ENCODE measurements at places on chromosomes 5 and 9.

- DNase-seq, result no peak
These were observed at the start of gene TGFBI for GRCh38 chr5:136028782-136029742. Gene TGFBI (plus strand): TSS chr5:136028988. CDS start chr5:136029056, 68 bp downstream.

GRCh38 chr5:159864885-159865691 lies 51.2 kb upstream of the ADRA1B start:
- no peak for DNase-seq

DNA sequence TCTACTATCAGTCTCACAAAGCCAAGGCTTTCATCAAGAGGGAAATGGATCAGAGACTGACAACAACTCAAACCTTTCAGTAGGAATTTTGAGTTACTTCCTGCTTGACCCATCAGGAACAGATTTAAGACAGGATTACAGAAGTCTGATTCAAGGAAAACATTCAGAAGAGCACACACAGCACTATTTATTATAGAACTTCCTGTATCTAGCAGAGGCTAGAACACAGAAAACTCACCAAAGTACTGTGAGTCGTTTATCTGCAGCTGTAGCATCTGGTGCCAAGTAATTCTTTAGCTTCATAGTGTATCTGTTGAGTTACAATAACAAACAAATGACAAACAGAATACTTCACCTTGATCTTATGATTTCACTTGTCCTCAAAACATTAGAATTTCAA lies 13.8 kb downstream of the LEAP2 start:
- no peak for DNase-seq

DNA sequence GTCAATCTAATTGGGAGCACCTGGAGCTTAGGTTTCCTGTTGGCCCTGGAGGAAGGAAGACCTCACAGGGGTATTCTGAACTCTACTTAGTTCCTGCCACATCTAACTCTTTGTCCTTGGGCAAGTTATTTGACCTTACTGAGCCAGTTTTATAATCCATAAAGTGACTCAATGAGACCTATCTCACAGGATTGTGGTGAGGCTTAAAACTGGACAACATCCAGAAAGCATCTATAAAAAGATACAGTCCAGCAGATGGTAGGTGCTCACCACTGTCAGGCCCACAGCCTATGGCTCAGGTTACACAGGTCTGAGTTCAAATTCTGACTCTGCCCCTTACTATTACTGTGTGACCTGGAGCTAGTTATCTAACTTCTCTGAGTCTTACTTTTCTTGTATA lies 23.3 kb downstream of the KCNV2 start:
- DNase-seq, result no peak

GRCh38 chr5:2763533-2763794 lies 12.0 kb upstream of the IRX2 start:
- DNase-seq, result no peak

GRCh38 chr5:89435347-89435746 lies 552.4 kb upstream of the MEF2C start:
- no peak for DNase-seq

- DNase-seq, result no peak
These were observed 4.4 kb upstream of the ZDHHC11 start for GRCh38 chr5:854966-855743.

GRCh38 chr9:21522348-21522747 lies 40.2 kb upstream of the IFNE start:
- no peak for DNase-seq

- no peak for DNase-seq
These were observed 268.0 kb upstream of the MVB12B start for GRCh38 chr9:126058591-126058990.

DNA sequence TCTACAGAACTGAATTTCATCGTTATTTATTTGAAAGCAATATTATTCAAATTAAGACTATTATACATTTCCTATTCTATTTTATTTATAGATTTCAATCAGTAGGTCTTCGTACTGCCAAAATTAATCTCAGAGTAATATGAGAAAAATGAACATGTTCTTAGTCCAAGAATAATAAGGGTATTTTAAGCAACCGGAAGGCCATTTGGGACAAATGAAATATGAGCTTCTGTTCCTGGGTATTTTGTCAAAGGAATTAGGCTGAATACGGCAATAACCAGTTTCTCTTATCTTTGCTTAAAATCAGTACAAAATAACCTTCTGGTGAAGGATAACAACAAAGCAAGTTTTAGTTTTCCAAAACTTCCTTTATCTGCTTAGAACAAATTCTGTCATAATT lies 410.3 kb upstream of the PRR16 start:
- no peak for DNase-seq

DNA sequence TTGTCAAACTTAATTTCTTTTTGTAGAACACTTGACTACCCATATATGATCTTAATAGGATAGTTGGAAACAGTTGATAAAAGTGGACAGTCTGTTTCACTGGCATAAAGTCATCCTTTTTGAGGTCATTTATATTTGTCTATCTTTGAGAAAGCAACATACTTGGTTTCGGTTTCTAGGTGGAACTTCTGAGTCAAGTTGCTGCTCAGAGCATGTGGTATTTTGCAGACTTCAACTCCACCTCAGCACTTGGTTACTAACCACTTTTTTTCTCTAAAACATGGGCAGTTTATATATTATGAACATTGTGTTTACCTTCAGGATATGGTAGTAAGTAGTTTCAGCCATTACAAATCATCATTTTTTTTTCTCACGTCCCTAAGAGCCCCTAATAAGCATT lies 1749.0 kb upstream of the C9orf72 start:
- DNase-seq, result no peak

- DNase-seq, result peak; percentile 60
These were observed 2.0 kb upstream of the MAT2B start for GRCh38 chr5:163503106-163504078.

DNA sequence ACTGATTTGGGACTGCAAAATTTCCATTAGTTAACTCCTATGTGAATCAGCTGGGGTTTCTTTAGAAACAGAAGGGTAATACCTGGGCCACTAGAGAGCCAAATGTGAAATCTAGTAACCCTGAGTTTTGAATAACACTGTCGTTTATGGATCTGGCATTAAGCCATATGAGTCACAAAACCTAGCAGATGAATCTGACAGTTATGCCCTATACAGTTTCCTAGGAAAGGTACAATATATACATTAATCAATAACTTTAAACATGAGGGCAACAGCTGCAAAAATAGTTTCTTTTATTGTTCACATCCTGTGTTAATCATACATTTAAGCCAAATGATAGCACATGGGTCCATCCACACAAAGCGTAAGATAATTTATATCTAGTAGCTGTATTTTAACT lies 56.9 kb downstream of the PAM start:
- no peak for DNase-seq

DNA sequence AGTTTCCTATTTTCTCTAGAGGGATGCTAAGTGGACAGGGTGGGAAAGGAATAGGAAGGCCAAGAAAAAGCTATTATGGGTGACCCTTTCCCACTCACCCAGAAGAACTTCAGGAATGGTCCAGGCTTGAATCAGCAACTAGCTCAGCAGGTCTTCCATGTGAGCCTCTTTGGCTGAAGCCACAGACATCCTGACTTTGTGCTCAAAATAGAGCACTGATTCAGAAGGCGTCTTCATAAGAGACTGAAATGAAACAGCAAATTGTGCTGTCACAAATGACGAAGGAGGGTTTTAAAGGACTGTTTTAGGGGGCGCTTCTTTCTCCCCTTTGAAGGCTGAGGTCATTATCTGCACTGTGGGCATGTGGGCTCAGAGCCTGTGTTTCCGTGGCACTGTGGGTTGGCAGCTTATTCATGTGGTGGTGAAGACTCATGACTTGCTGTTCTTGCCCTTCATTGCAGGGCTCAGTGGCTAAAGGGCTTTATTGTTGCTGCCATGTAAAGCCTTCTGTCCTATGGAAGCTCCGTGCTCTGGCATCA lies 65.8 kb upstream of the NFIL3 start:
- DNase-seq, result no peak

GRCh38 chr5:55633574-55634208 lies 78.4 kb downstream of the SLC38A9 start:
- DNase-seq, result no peak

DNA sequence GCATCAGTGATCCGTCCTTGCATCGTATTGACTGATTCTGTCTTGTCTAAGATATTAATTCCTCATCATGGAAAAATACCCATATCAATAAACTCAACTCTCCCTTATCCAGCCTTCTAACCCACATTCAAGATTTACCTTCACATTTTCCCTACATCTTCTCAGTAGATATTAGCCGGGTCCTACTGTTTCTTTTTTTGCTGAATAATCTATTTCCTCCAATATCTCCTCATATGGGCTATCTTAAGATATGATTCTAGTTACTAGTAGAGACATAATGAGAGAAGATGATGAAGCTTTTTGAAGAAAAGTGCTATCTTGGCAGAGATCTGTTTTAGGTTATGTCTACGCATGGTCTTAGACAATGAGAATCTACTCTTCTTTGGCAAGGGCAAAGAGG lies 785.8 kb downstream of the BRINP1 start:
- DNase-seq, result no peak

- DNase-seq, result no peak
These were observed 18.8 kb upstream of the SLC6A3 start for GRCh38 chr5:1464096-1464446.

DNA sequence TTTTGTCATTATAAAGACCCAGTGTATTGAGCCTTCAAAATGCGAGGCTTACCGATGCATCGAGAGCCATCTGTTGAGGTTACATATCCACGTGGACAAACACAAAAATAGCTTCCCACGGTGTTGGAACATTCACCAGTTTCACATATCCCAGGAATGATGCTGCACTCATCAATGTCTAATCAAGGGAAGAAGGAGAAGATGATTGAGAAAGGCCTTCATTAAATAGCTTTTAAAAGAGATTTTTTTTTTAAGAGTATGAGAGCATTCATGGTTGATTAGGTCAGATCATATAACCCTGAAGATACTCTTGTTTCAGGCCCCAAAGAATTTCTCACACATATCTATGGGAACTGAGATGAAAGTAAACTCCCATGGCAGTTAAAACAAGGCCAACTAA lies 129.4 kb downstream of the FBN2 start:
- DNase-seq, result no peak

- no peak for DNase-seq
These were observed 52.3 kb upstream of the CNTLN start for GRCh38 chr9:17082343-17083064.

GRCh38 chr5:128426090-128426534 lies 111.9 kb downstream of the FBN2 start:
- no peak for DNase-seq

GRCh38 chr9:110255463-110256379 lies 586 bp downstream of the TXN start:
- peak; percentile 25 for DNase-seq

DNA sequence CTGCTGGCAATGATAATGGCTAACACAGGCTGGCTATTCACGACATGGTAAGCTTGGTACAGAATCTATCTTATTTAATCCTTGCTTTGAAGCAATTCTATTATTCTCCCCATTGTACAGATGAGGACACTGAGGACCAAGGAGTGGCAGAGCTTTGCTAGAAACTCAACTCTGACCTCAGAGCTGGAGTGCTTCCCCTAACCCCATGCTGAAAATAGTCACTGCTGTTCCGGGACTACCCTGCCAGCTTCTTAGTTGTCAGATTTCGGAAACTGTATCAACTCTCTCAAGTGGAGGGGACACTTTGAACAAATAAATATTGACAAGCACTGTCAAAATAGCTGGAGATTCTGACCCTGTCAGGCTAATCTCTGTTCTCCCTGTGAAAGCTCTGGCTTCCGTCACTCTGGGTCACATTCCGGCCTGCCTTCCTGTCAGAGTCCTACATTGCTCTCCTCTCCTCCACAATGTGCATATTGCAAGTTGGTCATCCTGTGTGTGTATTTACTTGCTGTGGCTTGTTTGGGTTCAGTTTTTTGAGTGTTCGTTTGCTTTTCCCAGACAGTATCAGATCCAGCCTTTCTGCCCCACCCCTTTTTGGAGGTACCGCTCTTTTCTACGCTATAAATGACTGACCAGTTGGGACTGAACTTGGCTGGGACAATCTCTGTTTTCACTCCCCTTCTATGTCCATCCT lies 134.3 kb upstream of the MAP1B start:
- DNase-seq, result no peak

GRCh38 chr5:132003982-132004381 lies 7.5 kb downstream of the ACSL6 start:
- no peak for DNase-seq

GRCh38 chr5:131423056-131423455 lies 159.2 kb downstream of the CDC42SE2 start:
- DNase-seq, result no peak

- no peak for DNase-seq
These were observed 64.1 kb upstream of the ZNF608 start for GRCh38 chr5:124810396-124811006.
